ENCODE measurements at places on chromosomes 4 and X.

GRCh38 chr4:182143822-182144625, 99.2 kb upstream of the TENM3 start:
- DNase-seq, result peak; percentile 97

DNA sequence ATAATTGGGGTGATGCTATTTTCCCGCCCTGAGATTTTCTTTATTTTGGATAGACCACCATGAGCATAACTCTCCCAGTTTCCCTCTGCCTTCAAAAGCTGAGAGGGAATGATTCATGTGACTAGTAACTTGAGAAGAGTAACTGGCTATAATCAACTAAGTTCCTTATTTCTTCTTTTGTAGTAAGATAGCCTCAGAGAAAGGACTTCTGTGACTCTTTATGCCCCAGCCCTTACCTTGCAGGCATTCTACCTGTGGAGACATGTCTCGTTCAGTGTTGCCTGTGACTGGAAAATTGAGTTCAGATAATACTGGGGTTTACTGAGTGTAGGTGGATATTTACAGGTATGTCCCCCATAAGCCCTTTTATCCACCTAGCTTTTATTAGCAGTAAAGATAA, 715.4 kb upstream of the HS3ST1 start:
- DNase-seq, result no peak

DNA sequence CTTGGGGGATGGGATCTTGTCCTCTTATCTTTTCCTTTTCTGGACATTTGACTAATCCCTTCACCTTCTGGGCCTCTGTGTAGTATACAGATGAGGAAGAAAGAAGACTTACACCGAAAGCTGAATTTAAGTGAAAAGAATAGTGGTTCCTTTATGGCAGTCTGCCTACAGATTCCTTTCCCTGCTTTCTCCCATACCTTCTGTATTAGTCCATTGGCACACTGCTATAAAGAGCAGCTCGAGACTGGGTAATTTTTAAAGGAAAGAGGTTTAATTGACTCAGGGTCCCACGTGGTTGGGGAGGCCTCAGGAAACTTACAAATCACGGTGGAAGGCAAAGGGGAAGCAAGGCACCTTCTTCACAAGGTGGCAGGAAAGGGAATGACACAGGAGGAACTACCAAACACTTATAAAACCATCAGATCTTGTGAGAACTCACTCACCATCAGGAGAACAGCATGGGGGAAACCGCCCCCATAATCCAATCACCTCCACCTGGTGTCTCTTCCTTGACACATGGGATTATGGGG, 34.0 kb upstream of the CD38 start:
- DNase-seq, result no peak

DNA sequence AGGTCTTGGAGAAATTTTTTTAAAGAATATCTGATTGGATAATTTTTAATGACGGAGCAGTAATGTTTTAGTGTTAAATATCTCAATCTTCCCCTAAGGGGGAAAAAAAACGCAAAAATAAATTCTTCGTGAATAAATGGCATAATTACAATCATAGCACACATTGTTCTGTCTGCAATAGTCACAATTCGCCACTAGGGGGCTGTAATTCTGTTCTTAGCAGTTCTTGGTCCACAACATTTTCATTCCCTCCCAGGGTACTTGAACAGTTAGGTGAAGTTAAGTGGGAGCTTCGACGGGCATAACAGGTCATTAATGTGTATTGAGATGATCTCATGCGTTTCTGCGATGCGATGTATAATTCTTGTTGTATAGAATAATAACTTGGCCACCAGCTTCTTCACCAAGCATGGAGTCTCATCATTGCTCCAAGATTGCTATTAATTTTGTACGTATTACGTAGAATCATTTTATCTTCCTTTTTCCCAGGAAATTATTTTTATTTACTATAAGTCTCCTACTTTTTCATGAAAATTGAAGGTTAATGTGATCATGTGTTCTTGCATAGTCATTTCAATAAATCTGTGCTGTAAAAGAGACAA, 27.2 kb downstream of the HTR2C start:
- DNase-seq, result peak; percentile 36

GRCh38 chrX:46599051-46599560, 25.5 kb downstream of the CHST7 start:
- DNase-seq, result no peak

All from retina (tissue), 1 donor.